Activated CD4-positive, CD25-positive, alpha-beta regulatory T cell treated with anti-CD3 and anti-CD28 coated beads, Interleukin-2, amount 50 U/mL, for 24 hours (primary cell): ENCODE measurements at places on chromosomes 3 and 15.

GRCh38 chr3:77915336-77915735, 875.4 kb downstream of the ROBO2 start:
- no peak for ATAC-seq

GRCh38 chr15:31268108-31268501, 58.5 kb upstream of the KLF13 start:
- ATAC-seq: no peak

- ATAC-seq: no peak
Measured at GRCh38 chr3:21310161-21310560, 440.8 kb downstream of the ZNF385D start.

DNA sequence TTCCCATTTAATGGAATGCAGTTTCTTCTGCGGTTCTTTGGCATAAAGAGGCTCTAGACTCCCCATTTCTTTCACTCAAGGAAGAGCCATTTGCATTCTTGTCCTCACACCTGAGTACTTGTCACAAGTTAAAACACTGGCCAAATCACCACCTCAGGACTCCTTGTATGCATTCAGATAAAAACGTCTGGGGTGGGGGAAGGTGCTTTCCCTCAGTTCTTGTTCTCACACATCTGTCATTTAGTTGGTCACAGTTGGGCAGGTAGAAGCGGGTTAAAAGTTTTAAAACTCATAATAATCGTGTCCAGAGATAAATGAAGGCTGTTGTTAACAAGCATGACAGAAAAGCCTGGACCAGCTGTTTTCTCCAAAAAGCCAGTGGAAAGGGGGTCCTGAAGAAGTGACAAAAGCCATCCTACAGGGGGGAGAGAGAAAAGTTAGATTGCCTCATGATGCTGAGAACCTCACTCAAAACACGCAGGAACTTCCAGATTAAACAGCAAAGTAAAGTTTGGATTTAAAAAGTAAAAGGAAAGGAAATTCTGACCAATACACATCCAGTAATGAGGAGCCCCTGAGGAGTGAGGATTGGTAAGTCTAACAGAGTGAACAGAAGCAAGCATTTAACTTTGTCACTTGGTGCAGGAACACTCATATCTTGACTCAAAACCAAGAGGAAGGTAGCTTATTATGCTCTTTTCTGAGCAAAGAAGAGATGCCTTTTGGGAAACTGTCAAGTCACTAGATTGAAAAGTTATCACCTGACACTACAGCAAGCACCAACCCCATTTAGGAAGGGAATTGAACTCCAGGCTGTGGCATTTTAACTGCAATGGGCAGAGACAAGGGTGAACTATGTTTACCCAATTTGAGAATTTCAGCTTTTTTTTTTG, 2.8 kb downstream of the BCL2L10 start:
- peak; percentile 24 for ATAC-seq

DNA sequence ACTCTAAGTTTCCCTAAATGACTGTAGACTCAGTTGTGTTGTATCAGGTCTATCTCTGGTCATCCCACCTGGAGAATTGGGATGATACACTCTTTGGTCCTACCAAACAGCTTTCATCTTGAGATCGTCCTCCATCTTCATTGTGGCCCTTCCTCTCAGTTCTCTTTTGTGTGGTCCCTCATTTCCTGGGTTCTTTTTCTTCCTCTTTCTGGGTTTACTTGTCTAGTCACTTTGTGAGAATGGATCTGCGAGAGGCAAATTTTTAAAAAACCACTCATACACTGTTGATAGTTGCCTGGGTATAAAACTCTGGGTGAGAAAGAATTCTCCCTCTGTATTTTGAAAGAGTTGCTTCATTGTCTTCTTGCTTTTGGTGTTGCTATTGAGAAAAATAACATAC, 6.0 kb upstream of the AMOTL2 start:
- ATAC-seq: no peak
